ENCODE measurements at places on chromosomes 16 and 17. TPM values are rescaled to one million over a fixed set of nuclear protein-coding genes. Genes with fewer than 3 reads are reported as not detected.

The ZNF771 gene
- 11.2 TPM for total RNA-seq

The TEX19 gene
- not detected for total RNA-seq

The SLFN14 gene
- total RNA-seq: not detected

The CDH8 gene
- total RNA-seq: not detected

The EVI2A gene
- total RNA-seq: 7.5 TPM
